Ascending aorta (tissue), 2 donors: ENCODE measurements at places on chromosomes 7 and 10.

DNA sequence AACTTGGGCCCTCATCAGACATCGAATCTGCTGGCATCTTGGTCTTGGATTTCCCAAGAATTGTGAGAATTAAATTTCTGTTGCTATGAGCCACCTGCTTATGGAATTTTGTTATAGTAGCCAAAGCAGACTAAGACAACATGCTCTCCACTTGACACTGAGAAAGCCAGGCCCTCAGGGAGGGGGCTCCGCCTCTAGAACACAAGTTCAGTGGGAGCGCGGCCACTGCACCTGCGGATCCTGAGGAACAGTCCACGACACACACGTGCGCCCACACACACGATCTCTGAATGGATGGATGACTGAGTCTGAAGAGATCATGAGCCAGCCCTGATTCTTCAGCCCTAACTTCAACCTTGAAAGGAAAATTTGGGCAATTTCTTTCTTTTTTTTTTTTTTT is 73.7 kb downstream of the CTBP2 start:
- no peak for DNase-seq

- DNase-seq, result no peak
Observed at GRCh38 chr7:139914306-139915267, 85.5 kb downstream of the TBXAS1 start.

GRCh38 chr10:12243864-12244620 is 48.1 kb downstream of the CDC123 start:
- no peak for DNase-seq

DNA sequence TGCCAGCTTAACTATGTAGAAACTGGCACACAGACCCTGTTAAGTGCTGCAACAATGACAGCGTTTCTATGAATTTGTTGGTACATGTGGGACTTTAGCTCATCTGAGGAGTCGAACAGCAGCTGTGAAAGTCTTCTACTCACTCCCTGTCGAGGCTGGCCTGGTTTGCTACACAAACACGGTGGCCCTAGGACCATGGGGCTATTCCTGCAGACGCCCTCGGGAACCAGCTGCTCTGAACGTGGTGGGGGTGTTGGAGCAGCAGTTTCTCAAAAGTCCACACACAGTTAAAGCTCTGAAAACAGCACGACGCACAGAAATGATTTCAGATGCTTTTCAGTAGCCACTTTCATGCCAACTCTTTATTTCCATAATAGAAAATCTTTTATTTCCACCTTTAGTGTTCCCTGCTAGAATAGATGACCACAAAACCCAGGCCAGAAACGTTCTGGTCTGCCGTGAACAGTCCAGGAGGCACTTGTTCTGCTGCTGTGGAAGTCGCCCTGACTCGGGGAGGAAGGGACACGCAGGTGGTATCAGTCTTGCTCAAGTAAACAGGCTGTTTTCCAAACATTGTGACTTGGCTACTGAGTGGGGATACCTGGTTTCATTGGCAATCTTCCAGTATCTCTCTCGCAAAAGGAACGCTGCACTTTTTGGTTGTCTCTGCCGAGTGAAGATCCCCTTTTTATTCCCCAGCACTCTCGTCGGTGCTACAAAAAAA is 21.5 kb downstream of the GUSB start:
- no peak for DNase-seq

GRCh38 chr10:91289305-91289704 is 68.8 kb downstream of the PCGF5 start:
- no peak for DNase-seq

DNA sequence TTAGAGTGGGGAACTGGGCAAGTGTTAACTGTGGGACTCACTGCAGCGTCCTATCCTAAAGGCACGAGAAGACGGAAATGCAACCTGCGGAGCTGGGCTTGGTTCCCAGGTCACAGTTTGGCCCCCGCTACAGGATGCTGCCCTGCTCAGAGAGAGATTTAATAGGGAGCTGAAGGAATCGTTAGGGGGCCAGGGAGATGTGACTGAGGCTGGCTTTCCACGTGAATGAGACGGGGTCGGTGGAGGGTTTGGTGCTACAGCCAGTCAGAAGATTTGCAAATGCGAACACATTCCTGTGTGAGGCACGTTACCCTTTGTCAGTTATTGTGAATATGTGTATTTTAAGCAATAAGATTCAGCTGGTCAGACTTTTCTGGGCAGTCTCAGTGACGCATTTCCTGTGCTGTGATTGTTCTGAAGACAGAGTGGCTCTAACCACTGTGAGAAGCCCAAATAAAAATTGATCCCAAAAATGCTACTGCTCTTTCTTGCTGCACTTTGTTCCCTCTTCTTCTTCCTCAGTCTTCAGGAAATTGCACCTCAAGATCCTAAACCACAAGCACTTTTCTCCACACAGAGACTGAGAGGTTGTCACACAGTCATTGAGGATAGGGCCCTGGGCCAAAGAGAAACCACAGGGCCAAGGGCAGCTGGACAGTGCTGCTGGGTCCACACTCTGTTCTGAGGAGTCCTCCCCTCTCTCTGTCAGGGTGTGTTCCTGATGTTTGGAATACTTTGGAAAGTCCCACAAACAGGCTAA is 21.2 kb downstream of the CYP17A1 start:
- peak; percentile 94 for DNase-seq

- no peak for DNase-seq
Observed at GRCh38 chr10:8628351-8628750, 573.9 kb downstream of the GATA3 start.

DNA sequence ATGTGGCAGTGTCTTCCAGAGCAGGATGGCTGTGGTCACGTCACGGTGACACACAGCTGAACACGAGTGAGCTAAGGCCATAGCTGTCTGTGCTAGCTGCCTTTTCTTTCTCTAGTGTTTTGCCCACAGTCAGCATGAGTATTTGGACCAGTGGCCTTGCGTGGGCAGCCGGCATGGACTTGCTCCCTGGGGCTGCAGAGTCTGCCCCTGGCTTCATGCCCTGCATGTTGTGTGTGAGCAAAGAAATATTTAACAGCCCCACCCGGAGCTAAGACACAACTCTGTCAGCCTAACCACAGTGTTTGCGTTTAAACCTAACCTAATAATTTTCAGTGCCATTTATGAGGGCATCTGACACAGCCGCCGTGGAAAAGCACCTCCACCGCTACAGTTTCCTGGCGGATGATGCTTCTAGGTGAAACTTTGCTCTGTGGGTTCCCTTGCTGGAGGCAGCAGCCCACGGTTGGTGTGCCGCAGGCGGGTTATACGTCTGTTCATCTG is 14.6 kb downstream of the CHST12 start:
- DNase-seq, result no peak

- DNase-seq, result no peak
Observed at GRCh38 chr10:96880575-96880974, 48.5 kb downstream of the LCOR start.

DNA sequence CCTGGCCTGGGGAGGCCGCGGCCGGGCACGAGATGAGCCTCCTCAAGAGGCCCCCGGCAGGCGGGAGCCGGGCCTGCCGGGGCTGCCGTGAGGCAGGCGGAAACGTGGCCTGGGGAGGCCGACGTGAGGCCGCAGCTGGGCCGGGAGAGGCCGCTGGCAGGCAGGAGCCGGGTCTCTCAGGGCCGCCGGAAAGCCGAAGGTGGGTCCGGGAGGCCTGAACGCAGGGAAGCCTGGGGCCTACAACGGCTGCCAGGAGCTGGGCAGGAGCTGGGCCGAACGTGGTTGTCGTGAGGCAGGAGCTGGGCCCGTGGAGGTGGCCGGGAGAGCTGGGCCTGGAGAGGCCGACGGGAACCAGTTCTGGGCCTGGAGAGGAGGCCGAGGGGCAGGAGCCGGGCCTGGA is 171.9 kb downstream of the TPST1 start:
- DNase-seq, result no peak

DNA sequence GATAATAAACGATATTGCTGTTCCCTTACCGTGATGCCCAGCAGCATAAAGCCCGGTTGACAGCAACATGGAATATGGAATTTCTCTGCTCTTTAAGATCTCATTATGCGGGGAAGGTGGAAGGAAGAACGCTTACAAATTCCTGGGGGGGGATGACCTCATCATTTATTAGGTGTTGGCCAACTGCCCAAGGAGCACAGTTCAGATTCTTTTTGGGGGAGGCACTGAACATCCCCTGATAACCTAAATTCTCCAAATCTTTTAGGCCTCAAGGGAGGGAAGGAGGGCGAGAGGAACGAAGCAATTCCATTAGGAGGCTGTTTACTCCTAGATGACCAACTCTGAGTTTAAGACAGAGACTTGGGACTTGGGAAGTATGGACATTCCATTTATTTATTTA is 5.2 kb upstream of the COL26A1 start:
- no peak for DNase-seq

- DNase-seq, result no peak
Observed at GRCh38 chr10:110492069-110492822, 5.5 kb upstream of the DUSP5 start.

- DNase-seq, result no peak
Observed at GRCh38 chr10:101228153-101228965, 904 bp downstream of the LBX1 start.

GRCh38 chr7:151405056-151405455 is 4.8 kb downstream of the WDR86 start:
- DNase-seq, result no peak
